ENCODE measurements at places on chromosomes 13 and 19. TPM values are rescaled to one million over a fixed set of nuclear protein-coding genes. Genes with fewer than 3 reads are reported as not detected.

Gene ERICH6B
- not detected for total RNA-seq

DNA sequence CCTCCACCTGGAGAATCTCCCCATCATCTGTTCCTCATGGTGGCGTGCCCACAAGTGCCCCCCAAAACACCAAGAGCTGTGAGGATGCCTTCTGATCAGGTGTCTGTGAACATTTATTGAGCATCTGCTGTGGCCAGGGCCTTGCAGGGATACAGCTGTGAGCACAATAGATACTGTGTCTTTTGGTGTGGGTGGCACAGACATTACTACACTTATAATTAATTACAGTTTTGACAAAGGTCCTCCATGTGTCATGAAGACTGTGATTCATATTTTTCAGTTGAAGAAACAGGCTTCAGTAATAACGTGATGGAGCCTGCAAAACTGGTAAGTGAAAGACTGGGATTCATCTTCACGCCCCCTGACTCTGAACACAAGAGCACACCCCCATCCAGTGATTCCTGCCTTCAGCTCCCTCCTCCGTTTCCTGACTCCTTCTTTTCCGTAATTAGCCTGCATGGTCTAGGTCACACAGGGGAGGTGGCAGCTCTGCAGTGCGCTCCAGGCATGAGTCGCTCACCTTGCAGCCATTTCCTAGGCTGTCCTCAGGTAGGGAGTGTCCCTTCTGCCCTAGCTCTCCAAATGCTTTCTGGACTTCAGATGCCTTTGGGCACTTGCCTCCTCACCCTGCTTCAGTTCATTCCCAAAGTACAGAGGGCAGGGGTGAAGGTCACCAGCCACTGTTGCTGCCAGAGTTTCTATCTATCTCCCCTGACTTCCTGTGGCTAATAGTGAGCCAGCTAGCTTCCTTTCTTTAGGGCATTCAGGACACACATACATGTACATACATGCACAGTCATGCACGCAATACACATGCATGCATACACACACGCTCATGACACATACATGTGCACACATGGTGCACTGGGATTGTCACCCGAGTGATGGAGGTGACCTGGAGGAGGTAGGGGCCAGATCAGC is 66.5 kb downstream of the SIAH3 start:
- H3K4me3 ChIP-seq: no peak overlapping the region
- no peak overlapping the region for H3K27ac ChIP-seq
- DNase-seq: no peak
- H3K27me3 ChIP-seq: no peaks in the 10 kb centered on the region
- H3K36me3 ChIP-seq: no peaks in the 10 kb centered on the region

GRCh38 chr13:46698014-46698413 is 98.9 kb downstream of the ESD start:
- peak; percentile 52 for DNase-seq
- H3K27me3 ChIP-seq: no peaks in the 10 kb centered on the region
- no peak overlapping the region for H3K4me3 ChIP-seq
- peak overlapping the region; percentile 8 for H3K27ac ChIP-seq
- no peaks in the 10 kb centered on the region for H3K36me3 ChIP-seq

DNA sequence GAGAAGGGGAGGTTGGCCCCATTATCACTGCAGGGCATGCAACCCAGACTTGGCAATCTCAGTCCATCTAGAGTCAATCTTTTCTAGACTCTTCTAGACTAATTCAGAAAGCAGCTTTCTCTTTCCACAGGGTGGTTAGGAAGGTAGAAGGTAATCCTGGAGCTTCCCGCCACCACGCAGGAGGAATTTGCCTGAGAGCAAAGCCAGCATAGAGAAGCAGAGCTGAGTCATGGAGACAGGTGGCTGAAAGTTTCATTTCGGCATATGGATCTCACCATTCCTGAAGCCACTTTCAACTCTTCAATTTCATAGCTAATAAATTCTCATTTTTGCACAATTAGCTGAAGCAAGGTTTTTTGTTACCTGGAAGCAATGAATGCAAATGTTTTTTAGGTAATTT is 29.0 kb upstream of the FFAR2 start:
- H3K4me3 ChIP-seq: no peak overlapping the region
- H3K27ac ChIP-seq: no peak overlapping the region
- no peaks in the 10 kb centered on the region for H3K27me3 ChIP-seq
- H3K36me3 ChIP-seq: no peaks in the 10 kb centered on the region
- no peak for DNase-seq

Gene CASP14
- not detected for total RNA-seq

All from uterus (tissue), 4 donors.